ENCODE measurements at places on chromosomes 1 and 21.

GRCh38 chr1:98919211-98919610 is 85.5 kb downstream of the PLPPR5 start:
- no peak for DNase-seq

- no peak for DNase-seq
These were observed 21.0 kb upstream of the CBR3 start for GRCh38 chr21:36113647-36114428.

DNA sequence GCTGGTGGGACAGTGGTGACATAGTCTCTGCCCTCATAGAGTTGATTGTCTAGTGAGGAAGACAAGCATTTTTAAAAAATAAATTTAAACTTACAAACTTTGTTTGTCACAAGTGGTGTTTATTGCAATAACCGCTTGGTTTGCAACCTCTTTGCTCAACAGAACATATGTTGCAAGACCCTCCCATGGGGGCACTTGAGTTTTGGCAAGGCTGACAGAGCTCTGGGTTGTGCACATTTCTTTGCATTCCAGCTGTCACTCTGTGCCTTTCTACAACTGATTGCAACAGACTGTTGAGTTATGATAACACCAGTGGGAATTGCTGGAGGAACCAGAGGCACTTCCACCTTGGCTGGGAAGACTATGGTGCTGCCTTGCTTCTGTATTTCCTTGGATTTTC is 58.4 kb downstream of the LAMC2 start:
- peak; percentile 88 for DNase-seq

DNA sequence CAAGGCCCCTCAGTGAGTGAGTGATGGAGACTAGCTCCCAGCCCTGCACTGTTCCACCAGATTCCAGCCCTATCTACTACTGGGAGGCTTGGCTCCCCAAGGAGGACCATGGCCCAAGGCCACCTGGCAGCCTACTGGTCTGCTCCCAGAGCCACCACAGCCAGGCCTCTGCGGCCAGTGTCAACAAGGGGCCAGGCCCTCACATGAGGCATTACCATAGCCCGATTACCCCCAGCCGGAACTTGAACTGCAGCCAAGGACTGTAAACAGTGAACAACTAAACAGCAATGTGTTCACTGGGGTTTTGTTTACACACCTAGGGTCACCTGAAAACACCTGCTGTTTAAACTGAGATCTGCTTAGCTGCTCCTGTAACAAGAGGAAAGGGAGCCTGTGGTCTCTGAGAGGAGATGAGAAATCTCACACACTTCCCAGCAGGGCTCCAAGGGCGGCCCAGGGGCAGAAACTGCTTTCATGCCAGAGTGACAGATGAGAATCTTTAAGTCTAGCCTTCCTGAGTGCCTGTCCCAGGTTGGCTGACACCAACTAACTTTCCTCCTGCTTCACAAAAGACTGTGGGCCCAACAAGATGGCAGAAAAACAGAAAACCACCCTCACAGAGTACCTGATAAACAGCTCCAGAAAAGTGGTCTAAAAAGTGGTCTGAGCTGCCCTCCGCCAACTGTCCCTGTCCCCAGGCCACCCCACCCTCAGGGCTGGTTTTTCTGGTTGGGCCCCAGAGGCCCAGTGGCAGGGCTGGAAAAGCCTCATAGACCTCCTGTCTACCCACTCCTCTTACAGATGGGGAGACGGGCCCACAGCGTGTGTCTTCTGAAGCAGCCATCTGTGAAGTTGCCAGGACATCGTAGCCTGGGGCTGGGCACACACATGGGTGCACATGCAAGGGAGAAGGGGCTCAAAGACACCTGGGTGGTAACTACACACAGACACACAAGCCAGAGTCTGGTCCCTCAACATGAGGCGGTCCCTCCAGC is 28.8 kb downstream of the MEF2D start:
- no peak for DNase-seq

DNA sequence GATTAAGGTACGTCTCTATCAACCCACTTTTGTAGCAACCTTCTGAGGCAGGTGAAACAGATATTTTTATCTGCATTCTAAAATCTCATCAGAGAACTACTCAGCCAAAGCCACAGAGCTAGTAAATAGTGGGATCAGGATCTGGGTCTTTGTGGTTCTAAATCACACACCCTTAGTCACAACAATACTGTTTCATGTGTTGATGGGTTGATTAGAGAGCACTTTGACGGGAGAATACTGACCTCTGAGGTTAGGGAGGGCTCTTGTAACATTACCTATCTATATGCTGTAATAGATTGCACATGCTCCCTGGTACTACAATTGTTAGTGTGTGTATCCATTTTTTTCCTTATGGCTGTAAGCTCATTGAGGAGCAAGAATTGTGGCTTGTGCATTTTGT is 45.5 kb upstream of the CCDC190 start:
- no peak for DNase-seq

DNA sequence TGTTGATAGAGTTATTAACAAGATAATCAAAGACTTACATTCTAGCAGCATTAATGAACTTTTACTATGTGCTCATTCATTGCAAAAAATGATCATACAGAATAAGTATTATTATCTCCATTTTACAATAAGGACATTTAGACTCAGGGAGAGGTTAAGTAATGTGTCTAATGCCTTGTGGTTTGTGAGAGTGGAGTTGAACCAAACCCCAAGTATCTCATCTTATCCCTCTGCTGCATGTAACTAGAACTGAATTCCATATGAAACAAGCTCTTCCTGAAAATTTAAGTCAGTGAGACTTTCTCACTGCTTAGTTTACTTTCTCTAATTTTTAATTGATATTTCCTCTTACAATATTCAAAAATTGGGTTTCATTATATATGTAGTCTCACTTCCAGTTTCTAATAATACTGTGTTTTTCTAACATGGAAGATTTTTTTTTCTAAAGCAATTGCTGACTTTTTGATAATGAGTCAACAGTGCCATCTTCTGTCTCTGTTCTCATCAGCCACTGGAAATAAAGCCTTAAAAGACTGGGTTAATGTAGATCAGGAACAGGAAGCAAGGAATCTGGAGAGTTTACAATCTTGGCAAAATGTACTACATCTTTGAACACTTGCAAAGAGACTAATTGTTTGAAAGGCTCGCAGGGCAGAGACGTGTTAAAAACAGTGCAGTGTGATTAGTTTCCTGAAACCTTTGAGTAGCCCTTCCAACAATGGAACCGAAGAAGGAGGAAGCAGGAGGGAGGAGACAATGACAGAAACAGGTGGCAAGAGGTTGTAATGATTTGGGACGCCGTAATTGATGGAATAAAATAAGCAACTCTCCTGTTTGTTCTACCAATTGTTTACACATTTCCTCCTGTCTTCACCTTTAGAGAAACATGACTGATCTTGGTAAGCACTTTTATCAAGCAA is 567.6 kb downstream of the MRPL39 start:
- DNase-seq, result peak; percentile 22

DNA sequence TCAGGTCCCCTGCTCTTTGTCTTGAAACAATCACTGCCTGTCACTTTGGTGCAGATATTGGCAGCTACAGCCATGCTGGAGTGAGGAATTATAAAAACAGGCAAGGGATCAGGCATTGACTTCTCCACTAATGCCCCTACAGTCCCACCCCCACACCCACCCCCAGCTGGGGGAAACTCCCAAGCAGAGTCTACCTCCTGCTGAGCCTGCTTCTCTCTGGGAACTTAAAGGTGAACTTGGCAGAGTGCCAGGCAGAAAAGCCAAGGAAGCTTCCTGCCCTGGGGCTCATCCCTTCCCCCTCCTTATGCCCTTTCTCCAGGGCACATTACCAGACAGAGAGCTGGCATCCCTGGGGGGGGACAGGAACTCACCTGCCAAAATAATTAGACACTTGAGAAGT is 6.7 kb downstream of the NCMAP start:
- DNase-seq, result peak; percentile 48

GRCh38 chr1:214352838-214353237 is 71.9 kb downstream of the SMYD2 start:
- DNase-seq, result no peak

GRCh38 chr1:29122682-29123052 is 1.0 kb downstream of the TMEM200B start:
- DNase-seq, result no peak

- DNase-seq, result no peak
These were observed 25.8 kb upstream of the LHX4 start for GRCh38 chr1:180204231-180204630.

GRCh38 chr1:84775535-84775920 is 85.3 kb upstream of the SSX2IP start:
- no peak for DNase-seq

DNA sequence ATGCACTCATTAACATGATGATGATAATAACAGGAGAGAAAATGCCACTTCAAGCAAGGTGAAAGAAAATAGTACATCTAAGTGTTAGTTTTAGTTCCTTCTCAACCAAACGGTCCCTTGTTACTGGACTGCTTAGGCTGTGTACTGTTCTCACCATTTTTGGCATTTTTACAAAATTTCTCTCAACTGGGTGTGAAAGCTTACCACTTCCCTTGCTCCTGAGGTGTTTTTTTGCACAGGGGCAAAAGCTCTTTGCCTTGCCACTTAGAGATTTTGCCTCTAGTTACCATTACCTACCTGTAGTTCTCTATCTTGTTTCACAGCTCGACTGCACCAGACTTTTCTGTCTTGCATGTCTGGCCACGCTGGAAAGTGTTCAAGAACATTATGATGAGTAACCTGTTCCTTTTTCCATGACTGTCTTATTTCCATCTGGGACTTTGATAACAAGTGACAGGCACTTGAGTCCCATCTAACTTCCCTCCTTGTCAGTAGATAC is 10.7 kb downstream of the NEK7 start:
- DNase-seq, result no peak

- DNase-seq, result no peak
These were observed 484.7 kb upstream of the C1orf87 start for GRCh38 chr1:60558236-60558635.

GRCh38 chr1:87130438-87130837 is 198.2 kb upstream of the LMO4 start:
- DNase-seq, result no peak

- DNase-seq, result peak; percentile 10
These were observed 63.3 kb downstream of the POFUT2 start for GRCh38 chr21:45224189-45224938.

DNA sequence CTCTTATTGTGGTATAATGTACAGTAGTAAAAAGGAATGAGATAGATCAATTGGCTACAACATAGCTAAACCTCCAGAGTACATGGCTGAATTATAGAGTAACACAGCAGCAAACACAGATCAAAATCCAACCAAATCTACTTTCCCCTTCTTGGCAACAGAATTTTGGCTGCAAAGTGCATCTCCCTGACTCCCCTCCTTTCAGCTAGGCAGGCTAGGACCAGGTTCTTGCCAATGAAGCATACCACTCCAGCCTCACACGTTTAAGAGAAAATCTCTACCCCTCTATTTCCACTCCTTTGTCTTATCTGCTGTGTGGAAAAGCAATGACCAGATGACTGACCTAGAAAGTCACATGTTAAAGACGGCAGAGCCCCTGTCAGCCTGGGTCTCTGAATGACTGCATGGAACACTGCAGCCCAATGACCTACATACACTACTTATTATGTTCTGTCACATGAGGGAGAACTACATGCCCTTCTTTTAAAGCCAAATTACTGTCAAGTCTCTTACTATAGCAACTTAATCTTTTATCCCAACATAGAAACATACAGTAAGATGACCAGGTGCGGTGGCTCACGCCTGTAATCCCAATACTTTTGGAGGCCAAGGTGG is 99.1 kb downstream of the HLCS start:
- no peak for DNase-seq

DNA sequence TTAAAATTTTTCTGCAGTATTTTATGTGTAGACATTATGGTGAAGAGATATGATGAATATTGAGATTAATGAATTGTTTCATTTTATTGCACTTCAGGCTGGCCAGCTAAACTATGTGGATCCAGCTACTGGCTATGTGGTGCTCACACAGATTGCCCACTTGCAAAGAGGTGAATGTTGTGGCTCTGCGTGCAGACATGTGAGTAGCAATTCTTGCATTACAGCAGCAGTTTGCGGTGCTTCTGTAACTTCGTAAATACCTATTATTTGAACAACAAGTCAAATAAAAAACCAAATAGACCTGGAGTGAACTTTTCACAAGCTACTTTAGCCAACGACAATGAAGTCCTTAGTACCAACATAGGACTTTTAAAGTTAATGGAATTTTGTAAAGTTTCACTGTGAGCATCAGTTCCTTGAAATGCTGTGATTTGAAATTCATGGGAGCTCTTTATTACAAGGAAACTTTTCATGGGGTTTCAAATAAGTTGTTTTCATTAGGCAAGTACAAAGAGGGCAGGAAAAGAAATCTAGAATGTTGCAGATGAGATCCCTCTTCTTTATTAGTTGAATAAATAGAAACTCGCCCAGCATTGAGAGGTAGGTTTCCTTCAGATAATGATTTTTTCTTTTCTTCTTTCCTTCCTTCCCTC is 3.4 kb downstream of the C1orf53 start:
- DNase-seq, result no peak

- no peak for DNase-seq
These were observed 357.4 kb downstream of the LMX1A start for GRCh38 chr1:164999146-164999545.

DNA sequence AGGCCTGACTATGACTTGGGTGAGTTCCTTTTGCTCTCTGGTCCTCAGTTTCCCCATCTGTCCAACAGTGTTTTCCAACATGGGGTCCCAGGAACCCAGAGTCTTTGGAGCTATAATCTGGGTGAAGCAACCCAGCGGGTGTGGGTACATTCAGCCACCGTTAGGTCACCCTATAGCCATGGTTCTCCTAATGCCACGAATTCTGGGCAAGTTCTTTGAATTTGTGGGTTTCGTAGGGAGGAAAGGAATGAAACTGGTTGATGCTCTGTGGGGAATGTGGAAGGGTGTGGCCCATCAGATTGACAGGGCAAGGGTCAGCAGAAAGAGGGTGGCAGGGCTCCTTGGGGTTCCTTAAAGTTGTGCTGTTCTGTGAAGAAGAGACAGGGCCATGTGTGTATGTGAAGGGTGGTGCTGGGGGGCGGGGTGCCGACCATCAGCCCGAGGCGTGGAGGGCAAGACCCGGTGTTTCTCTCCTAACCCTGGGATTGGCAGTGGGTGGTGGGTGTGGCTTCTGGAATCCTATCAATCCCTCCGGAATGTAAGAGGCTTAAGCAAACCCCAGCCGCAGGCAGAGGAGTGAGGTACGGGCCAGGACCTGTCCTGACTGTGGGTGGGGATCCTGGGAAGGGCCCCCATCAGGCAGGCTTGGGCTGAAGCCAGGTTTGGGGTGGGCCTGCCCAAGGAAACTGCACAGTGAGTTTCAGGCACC is 35.5 kb upstream of the ZNF362 start:
- no peak for DNase-seq

DNA sequence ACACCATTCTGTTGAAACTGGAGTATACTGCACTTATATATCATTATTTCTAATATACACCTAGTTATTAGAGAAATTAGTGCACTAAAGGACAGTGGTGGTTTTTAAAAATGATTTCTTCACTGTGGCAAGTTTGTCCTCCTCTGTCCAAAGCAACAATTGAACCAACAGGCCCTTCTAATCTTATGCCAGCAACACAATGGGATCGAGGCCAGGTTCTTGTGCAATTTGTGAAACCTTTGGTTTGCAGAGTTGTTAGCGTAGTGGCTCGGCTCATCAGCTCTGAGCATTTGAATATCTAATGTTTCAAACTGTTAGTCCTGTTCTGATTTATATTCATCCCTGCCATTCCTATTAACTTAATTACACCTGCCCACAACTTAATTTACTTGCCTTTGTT is 9.9 kb upstream of the LRRC39 start:
- DNase-seq, result peak; percentile 43

Data from A673 (cell line).